ENCODE measurements at places on chromosomes 3 and 15. TPM values are rescaled to one million over a fixed set of nuclear protein-coding genes. Genes with fewer than 3 reads are reported as not detected.

Gene MUSTN1
- 0.67 TPM for total RNA-seq

Gene CFAP44
- 2.6 TPM for total RNA-seq

Gene WDR72
- 40.3 TPM for total RNA-seq

Gene PCOLCE2
- 20.8 TPM for total RNA-seq

Gene GP9
- total RNA-seq, result not detected

Gene SLC28A1
- total RNA-seq, result not detected

Gene SLC2A2
- not detected for total RNA-seq

Gene IGDCC3
- total RNA-seq, result not detected

Gene ACTR8
- 15.2 TPM for total RNA-seq

Gene LCTL
- not detected for total RNA-seq

Gene SCAANT1
- not detected for total RNA-seq

Gene RUVBL1
- total RNA-seq, result 225 TPM

Gene CCR9
- not detected for total RNA-seq

Gene STXBP5L
- total RNA-seq, result 0.02 TPM

Gene RASGRF1
- not detected for total RNA-seq

Gene MYO1E
- total RNA-seq, result 37.5 TPM

Gene FSD2
- not detected for total RNA-seq

Gene MEF2A
- total RNA-seq, result 14.1 TPM

Gene P3H2
- 335 TPM for total RNA-seq

Gene TTC23
- total RNA-seq, result 14.5 TPM

Gene IMPG2
- not detected for total RNA-seq

Gene C15orf62
- 0.25 TPM for total RNA-seq

Gene MKRN3
- total RNA-seq, result not detected

Gene ARHGEF26
- total RNA-seq, result 2.9 TPM

Gene TTC21A
- 1.2 TPM for total RNA-seq

Gene SEMA3G
- 0.10 TPM for total RNA-seq

Gene FGD5
- total RNA-seq, result 0.17 TPM

Gene ITIH4
- total RNA-seq, result 1.7 TPM

Gene TM4SF1
- 898 TPM for total RNA-seq

Gene CHDH
- total RNA-seq, result 1.2 TPM

Gene RTP4
- not detected for total RNA-seq

Gene ITIH3
- not detected for total RNA-seq

Gene ACTL6A
- 77.9 TPM for total RNA-seq

Gene GJD2
- total RNA-seq, result not detected

Gene FAM107A
- not detected for total RNA-seq

Gene PLSCR2
- total RNA-seq, result not detected

Gene ITGB5
- total RNA-seq, result 124 TPM

All from NCI-H460 (cell line).